ENCODE measurements at places on chromosomes 12 and 14.

DNA sequence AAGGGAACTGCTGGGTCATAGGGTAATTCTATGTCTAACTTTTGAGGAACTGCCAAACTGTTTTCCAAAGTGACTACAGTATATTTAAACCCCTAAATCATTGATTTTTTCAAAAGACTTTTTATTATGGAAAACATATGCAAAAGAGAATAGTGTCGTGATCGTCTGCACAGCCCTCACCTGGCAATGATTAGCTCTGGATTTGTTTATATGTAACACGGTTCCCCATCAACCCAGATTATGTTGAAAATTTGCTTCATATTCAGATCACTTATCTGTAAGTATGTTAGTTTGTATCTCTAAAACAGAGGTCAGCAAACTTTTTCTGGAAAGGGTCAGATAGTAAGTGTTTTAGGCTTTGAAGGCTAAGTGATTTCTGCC is 52.7 kb downstream of the CCDC92 start:
- no peak for DNase-seq

GRCh38 chr14:24712374-24712773 is 78.4 kb upstream of the GZMB start:
- no peak for DNase-seq

- no peak for DNase-seq
Observed at GRCh38 chr14:23644919-23645336, 8.8 kb downstream of the DHRS2 start.

DNA sequence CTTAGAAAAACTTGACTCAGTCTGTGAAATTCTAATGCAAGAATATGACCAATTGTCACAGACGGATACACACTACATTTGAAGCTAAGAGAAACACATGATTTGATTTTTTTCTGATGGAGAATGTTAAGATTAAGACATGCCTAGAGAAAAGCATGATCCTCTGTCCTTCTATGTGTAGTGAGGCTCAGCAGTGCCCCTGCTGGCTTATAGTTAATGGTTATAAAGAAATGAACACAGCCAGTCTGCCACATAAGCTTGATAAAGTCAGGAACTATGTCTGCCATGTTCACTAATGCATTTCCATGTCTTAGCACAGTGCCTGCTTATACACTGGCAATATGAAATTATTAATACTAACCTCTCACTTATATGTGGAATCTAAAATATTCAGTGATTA is 168.1 kb upstream of the DAAM1 start:
- DNase-seq, result peak; percentile 43

DNA sequence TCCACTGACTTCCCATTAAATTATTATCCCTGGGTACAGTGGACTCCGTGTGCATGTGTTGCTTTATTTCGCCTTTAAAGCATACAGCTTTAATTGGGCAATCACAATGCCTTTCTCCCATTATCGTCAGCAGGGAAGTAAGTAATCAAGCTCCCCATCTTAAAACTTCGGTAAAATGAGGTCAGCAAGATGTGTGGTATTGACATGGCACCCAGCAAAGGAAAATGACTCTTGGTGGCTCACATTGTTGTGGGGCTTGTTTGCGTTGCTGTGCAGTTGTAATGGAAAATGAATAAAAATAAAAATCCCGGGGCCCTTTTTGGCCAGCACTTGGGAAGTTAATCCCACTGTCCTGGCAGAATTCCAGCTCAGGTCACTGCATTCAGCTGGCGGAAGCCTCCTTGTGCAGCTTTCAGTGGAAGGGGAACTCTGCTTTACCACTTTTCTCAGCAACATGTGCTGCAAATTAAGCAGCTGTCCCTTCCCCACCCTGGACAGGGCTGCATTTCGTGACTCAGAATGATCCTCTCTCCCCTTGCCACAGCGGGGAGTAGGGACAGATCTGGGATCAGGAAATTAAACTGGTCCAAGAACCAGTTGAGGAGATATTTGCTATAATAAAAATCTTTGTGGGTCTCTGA is 13.9 kb upstream of the ATP2A2 start:
- DNase-seq, result peak; percentile 88

DNA sequence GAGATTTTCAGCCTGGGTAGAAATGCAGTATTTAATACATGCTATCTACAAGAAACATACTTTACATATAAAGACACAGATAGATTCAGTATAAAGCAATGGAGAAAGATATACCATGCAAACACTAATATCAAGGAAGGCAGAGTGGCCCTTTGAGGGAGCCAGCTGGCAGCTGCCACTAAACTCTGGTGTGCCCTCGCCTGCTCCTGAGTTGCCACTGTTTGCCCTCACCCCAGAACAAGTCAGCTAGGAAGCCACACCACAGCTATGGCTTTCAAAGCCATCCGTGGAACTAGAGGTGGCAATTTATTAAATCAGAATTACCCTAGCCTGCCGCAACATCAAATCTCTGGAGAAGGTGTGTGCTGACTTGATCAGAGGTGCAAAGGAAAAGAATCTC is 18.3 kb downstream of the PXN start:
- no peak for DNase-seq

GRCh38 chr14:89340200-89341181 is 76.5 kb downstream of the FOXN3 start:
- peak; percentile 95 for DNase-seq

GRCh38 chr14:93103392-93104080 is 12.2 kb downstream of the ITPK1 start:
- DNase-seq, result peak; percentile 60

DNA sequence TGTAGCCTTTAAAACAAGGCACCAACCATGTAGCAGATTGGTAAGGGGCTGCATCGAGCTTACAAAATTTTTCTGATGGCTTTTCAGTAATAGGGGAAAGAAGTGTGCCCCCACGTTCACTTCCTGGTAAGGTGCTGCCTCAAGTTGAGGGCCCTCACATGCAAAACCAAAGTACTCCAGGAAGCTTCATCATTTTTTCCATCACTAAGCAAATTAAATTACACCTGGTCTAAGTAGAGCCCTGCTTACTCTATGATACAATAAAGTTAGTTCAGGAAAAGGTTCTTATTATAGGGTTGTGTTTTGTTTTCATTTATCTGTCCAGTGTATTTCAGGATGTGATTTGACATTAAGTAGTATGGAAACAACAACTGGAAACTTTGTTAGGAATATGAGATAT is 15.0 kb upstream of the AKAP5 start:
- DNase-seq, result no peak

GRCh38 chr12:52454411-52455201 is 2.7 kb upstream of the KRT6B start:
- DNase-seq, result no peak

Measured in fibroblast of villous mesenchyme (primary cell).